GF-D8 (cell line): ENCODE measurements at places on chromosomes 7 and 10.

- DNase-seq: no peak
Measured at GRCh38 chr7:29038463-29038862, 80.3 kb upstream of the TRIL start.

DNA sequence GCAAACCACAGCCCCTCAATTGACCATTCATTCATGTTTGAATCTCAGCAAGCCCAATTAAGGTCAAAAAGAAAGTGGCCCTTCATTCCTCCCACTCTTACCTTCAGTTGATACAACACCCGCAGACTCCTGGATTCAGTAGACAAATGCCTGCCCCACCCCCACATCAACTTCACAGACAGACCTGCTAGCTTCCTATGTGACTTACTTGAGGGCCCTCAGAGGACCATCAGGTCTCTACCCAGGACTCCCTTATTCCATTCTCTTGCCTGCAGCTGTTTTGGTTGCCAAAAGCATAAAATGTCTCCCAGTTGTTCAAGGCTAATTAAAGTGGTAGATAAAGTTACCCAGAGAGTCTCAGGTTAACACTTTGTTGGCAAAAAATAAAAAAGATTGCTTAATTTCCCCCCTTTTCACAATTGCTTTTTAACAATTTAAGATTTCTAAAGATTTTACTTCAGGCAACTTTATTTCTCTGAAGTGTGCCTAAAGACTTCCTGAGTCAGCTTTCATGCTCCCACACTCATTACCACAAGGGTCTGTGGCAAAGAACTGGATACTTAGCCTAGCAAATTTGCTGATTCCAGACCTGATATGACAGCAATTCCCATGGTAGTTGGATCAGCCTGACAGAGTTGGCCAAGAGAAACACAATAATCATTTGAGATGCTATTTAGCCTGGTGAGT lies 3.3 kb upstream of the MTERF1 start:
- no peak for DNase-seq

DNA sequence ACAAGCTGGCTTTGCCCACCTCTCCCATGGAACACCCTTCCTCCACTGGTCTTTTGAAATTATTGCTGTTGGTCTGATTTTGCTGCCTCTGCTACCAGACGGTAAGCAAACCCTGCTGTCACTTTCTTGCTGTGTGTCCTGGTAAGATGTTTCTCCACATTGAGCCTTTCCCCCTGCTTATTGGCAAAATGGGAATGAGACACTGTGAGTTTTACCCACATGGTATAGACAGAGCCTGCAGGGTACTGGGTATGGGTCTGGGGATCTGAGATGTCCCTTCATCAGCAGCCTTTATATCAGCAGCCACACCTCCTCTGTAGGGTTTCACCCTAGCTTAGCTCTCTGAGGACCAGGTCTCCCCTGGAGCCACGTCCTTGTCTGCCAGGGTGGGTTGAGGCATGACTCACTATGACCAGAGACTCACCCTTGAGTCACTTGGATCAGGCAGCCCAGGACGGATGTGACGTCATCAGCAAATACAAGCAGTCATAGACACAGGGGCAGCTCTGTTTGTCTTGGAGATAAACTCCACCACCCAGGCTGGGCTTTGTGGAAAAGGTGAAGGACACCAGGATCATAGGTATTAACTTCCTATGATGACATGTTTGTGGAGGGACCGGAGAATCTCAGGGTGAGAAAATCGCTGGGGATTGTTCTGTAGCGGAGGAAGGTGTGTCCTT lies 17.9 kb upstream of the BAIAP2L1 start:
- no peak for DNase-seq

- DNase-seq: peak; percentile 97
Measured at GRCh38 chr7:25619963-25620799, 391.9 kb upstream of the NPVF start.

DNA sequence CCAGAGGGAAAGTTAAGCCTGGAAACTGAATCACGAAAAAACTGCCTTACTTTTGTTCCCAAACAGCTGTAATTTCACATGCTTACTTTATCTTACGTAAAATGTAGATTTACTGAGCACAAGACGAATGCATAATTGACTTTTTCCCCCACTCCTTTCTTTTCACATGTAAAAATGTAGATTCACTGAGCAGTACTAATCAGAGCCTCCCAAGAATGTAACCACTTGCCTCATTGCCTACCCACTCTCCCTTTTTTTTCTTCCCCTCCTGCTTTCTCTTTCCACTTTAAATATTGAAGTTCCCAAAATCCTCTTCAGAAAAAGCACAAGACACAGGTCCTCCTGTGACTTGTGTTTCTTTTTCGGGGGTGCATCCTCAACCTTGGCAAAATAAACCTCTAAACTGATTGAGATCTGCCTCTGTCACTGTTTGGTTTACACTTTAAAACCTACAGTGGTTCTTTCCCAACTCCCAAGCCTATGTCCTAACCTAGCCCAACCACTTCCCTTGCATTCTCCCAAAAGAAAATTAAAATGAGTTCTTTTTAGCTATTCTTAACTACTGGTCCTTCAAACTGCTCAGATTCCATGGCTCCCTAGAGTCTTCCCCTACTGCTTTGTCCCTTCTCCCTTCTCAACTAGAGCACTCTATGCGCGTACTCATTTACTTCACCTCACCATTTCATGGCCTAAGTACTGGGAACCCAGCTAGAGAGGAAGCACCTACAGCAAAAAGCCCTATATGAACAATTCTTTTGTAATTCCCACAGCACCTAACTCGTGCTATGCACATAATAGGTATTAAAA lies 236.6 kb upstream of the MKLN1 start:
- DNase-seq: no peak

DNA sequence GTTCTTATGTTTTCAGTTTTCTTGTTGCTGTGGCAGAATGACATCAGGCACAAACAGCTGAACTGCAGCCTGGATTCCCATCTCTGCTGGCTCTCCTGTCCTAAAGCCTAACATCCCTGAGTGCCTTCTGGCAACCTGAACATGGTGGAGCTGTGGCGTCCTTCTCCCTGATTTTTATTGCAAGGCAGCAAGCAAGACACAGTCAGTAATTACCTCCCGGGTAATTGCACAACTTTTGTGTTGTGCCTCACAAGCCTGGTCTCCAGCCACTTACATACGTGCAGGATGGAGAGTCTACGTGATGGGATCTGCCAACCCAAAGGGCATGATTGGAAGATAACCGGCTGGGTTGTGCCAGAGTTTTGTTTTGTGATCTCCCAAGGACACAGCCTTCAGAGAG lies 116.1 kb upstream of the PARD3 start:
- no peak for DNase-seq

- DNase-seq: no peak
Measured at GRCh38 chr7:17696422-17696821, 243.9 kb downstream of the SNX13 start.

GRCh38 chr7:99848420-99849216 lies 20.8 kb downstream of the CYP3A43 start:
- no peak for DNase-seq

DNA sequence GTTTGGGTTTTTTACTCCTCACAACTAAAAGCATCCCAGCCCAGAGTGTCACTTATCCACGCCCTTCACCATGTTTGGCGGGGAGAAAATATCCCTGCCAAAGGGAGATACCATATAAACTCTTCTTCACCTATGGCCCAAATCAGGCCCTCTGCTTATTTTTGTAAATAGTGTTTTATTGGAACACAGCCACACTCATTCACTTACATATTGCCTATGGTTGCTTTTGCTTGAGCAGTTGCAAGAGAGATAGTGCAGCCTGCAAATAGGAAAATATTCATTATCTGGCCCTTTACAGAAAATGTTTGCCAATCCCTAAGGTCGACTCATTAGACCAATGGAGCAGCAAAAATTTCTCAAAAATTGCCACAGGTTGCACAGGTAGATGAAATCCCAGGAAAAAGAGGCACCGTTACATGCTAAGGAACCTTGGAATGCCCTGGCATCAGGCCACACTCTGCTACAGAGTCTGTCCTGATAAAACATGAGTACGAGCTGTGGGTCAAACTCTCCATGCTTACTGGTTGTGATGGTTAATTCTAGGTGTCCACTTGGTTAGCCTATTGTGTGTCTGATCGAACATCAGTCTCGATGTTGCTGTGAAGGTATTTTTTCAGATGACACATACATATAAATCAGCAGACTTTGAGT lies 7.9 kb upstream of the RASSF4 start:
- DNase-seq: no peak

GRCh38 chr10:79244841-79245504 lies 102.3 kb upstream of the PPIF start:
- DNase-seq: peak; percentile 56

DNA sequence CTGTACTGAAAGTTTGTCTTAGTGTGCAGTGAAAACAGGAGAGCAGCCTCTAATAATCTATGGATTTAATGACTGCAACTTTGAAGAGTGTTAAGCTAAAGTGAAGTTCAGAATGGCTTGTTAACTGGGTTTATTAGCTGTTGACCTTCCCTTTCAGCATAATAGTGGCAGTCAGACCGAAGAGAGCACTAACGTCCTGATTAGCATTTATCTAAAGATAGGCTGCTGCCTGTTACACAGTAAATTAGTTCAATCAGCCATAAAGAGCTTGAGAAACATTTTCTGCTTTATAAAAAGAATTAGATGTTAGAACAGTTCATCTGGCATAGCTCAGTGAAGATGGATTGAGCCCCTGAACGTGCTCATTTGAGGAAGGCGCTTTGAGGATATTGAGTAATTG lies 433.0 kb downstream of the AUTS2 start:
- no peak for DNase-seq

- no peak for DNase-seq
Measured at GRCh38 chr7:31336202-31337001, 4.1 kb downstream of the NEUROD6 start.

DNA sequence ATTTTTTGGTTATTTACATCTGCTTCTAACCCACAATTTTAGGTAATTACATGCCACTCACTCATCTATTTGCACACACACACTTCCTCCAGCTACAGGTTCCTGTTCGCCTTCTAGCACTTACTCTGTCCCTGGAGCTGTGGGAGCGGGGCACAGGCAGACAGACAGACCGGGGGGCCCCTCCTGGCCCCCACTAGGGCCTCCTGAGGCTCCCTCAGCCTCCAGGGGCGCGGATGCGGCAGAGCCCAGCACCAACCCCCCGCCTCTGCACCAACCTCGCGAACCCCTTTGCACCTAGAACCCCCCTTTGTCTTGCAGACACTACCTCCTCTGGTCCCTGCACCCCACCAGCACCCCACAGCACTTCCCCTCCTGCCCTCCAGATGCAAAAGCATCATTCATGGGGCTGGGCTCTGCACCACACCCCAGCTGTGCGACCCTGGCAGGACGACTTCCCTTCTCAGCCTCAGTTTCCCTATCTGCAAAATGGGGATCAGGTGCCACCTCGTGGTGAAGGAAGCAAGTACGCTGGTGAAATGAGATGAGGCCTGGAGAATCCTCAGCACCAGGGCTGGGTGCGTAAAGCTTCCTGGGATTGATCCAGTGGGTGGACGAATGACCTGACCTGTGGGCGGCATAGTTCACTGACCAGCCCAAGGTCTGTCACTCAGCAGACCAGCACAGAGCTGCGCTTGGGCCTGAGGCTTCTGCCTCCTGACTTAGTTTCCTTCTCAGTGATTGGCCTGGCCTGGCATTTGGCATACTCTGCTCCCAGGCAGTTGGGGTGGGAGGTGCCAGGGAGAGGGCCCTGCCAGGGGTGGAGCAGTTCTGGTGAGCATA lies 37.9 kb downstream of the ELFN1 start:
- DNase-seq: no peak

DNA sequence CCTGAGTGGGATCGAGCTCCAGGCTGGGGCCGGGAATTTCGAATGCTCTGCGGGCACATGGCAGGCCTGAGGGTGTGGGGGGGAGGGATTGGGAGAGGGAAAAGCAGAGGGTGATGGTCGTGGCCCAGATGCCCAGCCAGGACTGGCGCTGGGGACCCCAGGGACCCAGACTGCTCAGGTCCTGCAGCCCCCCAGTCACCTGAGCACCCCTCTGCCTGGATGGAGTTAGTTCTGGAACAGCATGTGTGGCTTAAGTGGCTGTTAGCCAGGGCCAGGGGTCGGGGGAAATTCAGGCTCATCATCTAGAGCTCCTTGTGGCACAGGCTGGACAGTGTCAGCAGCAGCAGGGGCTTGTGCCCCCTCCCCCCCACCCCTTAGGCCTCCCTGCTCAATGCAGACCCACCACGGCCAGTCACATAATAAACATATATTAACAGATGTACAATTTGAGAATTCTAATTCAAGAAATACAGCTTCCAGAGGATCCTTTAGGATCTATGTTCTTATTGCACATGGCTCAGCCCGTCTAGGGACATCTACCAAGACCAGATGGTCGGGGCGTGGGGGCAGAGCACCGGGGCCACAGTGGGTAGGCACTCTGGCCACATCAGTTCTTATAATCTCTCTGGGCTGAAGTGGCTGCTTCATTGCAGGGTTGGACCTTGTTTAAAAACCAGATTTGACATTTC lies 22.2 kb downstream of the DNAJB12 start:
- DNase-seq: peak; percentile 23

DNA sequence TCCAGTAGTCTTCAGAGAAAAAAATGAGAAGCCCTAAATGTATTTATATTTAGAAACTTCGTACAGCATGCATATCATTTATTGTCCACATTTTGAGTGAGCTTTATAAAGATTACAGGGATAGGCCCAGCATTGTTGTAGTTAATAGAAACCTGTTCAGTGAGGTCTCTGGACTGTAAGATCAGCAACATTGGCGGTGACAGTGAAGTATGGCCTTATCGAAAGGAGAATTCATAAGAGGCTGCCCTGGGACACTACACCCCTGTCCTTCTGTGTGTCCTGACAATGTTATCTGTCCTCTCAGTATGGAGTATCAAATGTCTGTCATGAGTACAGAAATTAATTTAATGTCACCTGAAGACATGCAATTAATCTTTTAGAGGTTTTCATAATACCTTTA lies 57.2 kb downstream of the SHH start:
- DNase-seq: no peak

GRCh38 chr10:124212702-124213101 lies 119.3 kb upstream of the CHST15 start:
- DNase-seq: no peak

DNA sequence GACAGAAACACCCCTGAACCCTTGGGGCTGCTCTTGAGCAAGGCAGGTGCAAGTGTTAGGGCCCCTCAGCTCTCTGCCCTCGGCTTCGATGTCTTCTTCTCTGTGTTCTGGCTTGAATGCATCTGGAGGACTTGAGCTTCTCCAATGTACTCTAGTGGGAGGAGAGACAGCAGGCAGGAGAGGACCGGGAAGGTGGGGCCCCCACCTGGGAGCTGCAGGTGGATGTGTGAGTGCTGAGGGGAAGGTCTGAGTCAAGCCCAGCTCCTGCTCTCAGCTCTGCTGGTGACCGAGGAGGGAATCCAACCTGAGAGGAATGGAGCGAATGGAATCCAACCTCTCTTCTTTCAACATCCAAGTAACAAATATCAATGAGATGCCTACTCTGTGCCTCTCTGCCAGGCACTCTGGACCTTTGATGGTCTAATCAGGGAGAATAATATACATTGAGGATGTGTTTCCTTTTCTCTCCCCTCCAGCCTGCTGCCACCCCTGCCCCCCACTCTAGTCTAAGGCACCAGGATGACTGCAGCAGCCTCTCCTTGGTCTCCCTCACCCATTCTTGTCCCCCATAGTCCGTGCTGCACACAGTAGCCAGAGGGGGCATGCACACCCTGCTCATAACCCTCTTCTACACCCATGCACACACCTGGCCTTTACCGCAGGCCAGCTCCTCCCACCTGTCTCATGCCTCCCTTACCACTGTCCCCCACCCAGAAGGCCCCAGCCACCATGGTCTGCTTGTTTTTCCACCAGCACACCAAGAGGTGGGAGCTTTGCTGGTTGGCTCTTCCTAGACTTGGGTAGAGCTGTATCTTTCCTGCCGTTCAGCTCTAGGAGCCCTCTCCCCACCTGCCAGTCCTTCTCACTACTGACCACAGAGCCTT lies 13.6 kb downstream of the TBATA start:
- DNase-seq: no peak

GRCh38 chr7:41628901-41629300 lies 74.0 kb downstream of the INHBA start:
- DNase-seq: no peak

- DNase-seq: no peak
Measured at GRCh38 chr7:7564323-7564780, 2.3 kb upstream of the MIOS start.
